Transverse colon (tissue), 4 donors: ENCODE measurements at places on chromosomes 5 and 9. TPM values are rescaled to one million over a fixed set of nuclear protein-coding genes. Genes with fewer than 3 reads are reported as not detected.
A peak's percentile ranks its signal among the peaks of the same experiment; 100 is the strongest.

DNA sequence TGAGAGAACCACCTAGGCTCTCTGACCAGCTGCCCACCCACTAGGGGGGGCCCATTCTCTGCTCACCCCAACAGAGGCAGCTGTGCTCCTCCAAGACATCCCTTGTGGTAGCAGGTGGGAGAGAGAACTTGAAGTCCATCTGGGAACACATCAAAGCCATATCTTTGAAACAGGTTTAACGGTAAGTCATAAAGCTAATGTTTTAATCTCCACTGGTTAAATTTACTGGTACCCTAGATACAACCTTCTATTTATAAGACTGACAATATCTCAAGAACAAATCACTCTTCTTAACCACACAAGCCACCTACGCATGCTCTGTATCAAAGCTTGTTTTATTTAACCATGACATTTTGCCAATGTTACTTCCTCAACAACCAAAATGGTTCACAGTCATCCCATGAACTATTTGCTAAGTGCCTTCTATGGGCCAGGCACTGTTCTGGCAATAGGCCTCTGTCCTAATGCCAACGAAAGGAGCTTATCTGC lies 20.4 kb downstream of the AUH start:
- H3K27ac ChIP-seq, result no peak overlapping the region
- peaks cover 10% of the 10 kb centered on the region for H3K36me3 ChIP-seq
- no peak overlapping the region for H3K4me3 ChIP-seq
- no peaks in the 10 kb centered on the region for H3K27me3 ChIP-seq
- H3K4me1 ChIP-seq, result no peaks in the 10 kb centered on the region

- H3K4me3 ChIP-seq, result no peak overlapping the region
- no peaks in the 10 kb centered on the region for H3K4me1 ChIP-seq
- no peaks in the 10 kb centered on the region for H3K36me3 ChIP-seq
- no peak for DNase-seq
Observed at GRCh38 chr9:38651400-38652042, 31.1 kb upstream of the ANKRD18A start.

GRCh38 chr9:124251204-124251603 lies 6.5 kb upstream of the NEK6 start:
- no peaks in the 10 kb centered on the region for H3K36me3 ChIP-seq
- H3K4me1 ChIP-seq, result no peaks in the 10 kb centered on the region
- no peak for DNase-seq
- H3K27ac ChIP-seq, result no peak overlapping the region
- no peak overlapping the region for H3K4me3 ChIP-seq

GRCh38 chr5:135488727-135489465 lies 36.7 kb upstream of the TIFAB start:
- H3K4me1 ChIP-seq, result peaks cover 17% of the 10 kb centered on the region
- H3K27ac ChIP-seq, result no peak overlapping the region
- no peaks in the 10 kb centered on the region for H3K36me3 ChIP-seq
- DNase-seq, result no peak
- peaks cover 89% of the 10 kb centered on the region for H3K27me3 ChIP-seq

- DNase-seq, result no peak
- peak overlapping the region; percentile 25 for H3K27ac ChIP-seq
- peaks cover 34% of the 10 kb centered on the region for H3K4me1 ChIP-seq
- no peak overlapping the region for H3K4me3 ChIP-seq
Observed at GRCh38 chr9:127767909-127768331, 10.5 kb downstream of the SH2D3C start.

- H3K27ac ChIP-seq, result no peak overlapping the region
- no peaks in the 10 kb centered on the region for H3K36me3 ChIP-seq
- no peaks in the 10 kb centered on the region for H3K27me3 ChIP-seq
- no peak for DNase-seq
- no peak overlapping the region for H3K4me3 ChIP-seq
Observed at GRCh38 chr5:90570034-90570433, 11.4 kb downstream of the ADGRV1 start.

- DNase-seq, result no peak
- no peaks in the 10 kb centered on the region for H3K36me3 ChIP-seq
- H3K27ac ChIP-seq, result peak overlapping the region; percentile 28
- no peak overlapping the region for H3K4me3 ChIP-seq
- H3K4me1 ChIP-seq, result no peaks in the 10 kb centered on the region
Observed at GRCh38 chr9:96209407-96210271, 92.3 kb downstream of the HSD17B3 start.

The KCNIP1 gene
- total RNA-seq, result not detected

- H3K4me1 ChIP-seq, result no peaks in the 10 kb centered on the region
- H3K36me3 ChIP-seq, result no peaks in the 10 kb centered on the region
Observed at GRCh38 chr5:5665225-5666075, 243.0 kb downstream of the ICE1 start.
